ENCODE measurements at places on chromosomes 16 and 17. TPM values are rescaled to one million over a fixed set of nuclear protein-coding genes. Genes with fewer than 3 reads are reported as not detected.

ZG16 gene
- not detected for polyA plus RNA-seq

CACNA1H gene
- 80.4 TPM for polyA plus RNA-seq

MNT gene
- polyA plus RNA-seq = 5.0 TPM

DRC3 gene
- 4.6 TPM for polyA plus RNA-seq

SLC2A4 gene
- polyA plus RNA-seq = 4.1 TPM

NOG gene
- not detected for polyA plus RNA-seq

ZFPM1 gene
- polyA plus RNA-seq = 0.10 TPM

PRKCB gene
- polyA plus RNA-seq = 0.38 TPM

KRT23 gene
- polyA plus RNA-seq = 0.53 TPM

C16orf54 gene
- 1.7 TPM for polyA plus RNA-seq

MYO1C gene
- polyA plus RNA-seq = 72.2 TPM

PDILT gene
- polyA plus RNA-seq = not detected

FOXL1 gene
- 1.3 TPM for polyA plus RNA-seq

NDRG4 gene
- 3.7 TPM for polyA plus RNA-seq

RAMP2 gene
- 98.5 TPM for polyA plus RNA-seq

PIMREG gene
- 0.58 TPM for polyA plus RNA-seq

KRT32 gene
- not detected for polyA plus RNA-seq

Data from ovary (tissue), 10 donors.